T-helper 2 cell (primary cell): ENCODE measurements at places on chromosomes 11 and 22.

GRCh38 chr22:36211237-36211861, 9.7 kb upstream of the APOL4 start:
- no peak for DNase-seq

- peak; percentile 65 for DNase-seq
Measured at GRCh38 chr11:95157824-95158223, 68.2 kb downstream of the ENDOD1 start.

GRCh38 chr11:128195057-128195751, 392.2 kb downstream of the ETS1 start:
- peak; percentile 68 for DNase-seq

DNA sequence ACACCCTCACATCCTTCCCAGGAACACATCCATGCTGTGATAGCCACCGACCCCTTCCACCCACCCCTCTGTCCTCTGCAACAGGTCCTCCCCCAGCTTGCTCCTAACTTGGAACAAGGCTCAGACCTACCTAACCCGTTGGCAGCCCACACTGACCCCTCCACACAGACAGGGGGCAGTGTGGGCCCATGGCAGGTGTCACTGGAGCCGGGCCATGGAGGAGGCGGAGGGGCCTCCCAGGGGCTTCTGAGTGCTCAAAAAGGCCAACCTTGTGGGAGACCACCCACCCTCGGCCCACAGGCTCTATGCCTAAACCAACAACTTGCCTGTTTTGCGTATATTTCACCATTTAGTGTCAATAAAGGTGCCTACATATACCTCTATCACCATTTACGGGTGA, 57.0 kb downstream of the CERK start:
- DNase-seq, result no peak

GRCh38 chr11:115942011-115942410, 437.8 kb upstream of the CADM1 start:
- DNase-seq, result no peak

DNA sequence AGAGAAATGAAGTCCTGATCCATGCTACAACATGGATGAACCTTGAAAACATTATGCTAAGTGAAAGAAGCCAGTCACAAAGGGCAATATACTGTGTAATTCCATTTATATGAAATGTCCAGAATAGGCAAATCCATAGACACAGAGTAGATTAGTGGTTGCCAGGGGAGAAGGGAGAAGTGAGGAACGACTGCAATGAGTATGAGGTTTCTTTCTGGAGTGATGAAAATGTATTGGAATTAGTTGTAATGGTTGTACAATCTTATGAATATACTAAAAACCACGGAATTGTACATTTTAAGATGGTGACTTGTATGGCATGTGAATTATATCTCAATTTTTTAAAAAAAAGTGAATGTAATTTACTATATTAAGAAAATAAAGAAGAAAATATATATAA, 83.1 kb upstream of the GDPD4 start:
- DNase-seq, result no peak

DNA sequence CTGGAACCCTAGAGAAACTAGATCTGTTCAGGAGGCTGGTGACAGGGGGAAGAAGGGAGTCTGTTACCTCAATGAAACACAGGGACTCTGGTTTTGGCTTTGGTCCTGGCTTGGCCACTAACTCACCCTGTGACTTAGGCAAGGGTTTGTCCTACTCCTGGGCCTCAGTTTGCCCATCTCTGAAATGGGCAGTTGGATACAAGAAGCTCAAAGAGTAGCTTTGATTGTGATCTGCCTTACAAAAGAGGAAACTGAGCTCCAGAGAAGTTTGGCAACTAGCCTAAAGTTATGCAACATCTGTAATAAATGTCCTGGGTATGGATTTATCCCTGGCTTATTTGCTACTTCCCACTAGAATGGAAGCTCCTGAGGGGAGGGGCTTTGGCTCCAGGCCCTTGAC, 24.0 kb upstream of the LMO1 start:
- DNase-seq, result no peak

- DNase-seq, result no peak
Measured at GRCh38 chr11:126636911-126637794, 281.7 kb downstream of the ST3GAL4 start.

DNA sequence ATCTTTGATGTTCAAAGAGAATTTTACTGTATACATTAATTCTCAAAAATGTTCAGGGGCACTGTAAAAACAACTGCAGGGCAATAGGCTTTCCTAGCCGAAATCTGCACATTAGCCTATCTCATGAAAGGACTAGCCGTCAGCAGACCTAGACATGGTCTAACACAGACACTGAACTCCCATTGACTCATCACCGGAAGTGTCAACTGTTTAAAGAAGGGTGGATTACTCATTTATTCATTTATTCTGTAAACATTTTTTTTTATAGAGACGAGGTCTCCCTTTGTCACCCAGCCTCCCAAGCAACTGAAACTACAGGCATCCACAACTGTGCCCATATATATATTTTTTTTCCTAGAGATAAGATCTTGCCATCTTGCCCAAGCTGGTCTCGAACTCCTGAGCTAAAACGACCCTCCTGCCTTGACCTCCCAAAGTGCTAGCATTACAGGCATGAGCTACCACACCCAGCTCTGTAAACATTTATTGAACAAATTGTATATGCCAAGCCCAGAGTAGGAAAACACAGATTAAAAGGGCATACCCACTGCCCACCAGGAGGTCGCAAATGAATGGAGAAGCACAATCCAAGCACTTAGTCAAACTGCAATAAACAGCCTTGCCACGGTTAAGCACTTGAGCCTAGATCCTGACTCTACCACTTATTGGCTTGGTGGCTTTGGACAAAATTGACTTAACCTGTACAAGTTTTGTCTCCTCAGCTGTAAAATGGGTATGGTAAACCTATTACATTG, 26.6 kb downstream of the RAB30 start:
- no peak for DNase-seq

- no peak for DNase-seq
Measured at GRCh38 chr11:72224564-72225410, at the start of gene INPPL1. INPPL1 (plus strand) TSS chr11:72224767; CDS start chr11:72224985, 218 bp downstream.

- no peak for DNase-seq
Measured at GRCh38 chr11:125256541-125257189, 92.1 kb downstream of the PKNOX2 start.

GRCh38 chr11:17066691-17067090, 10.8 kb downstream of the RPS13 start:
- no peak for DNase-seq

- no peak for DNase-seq
Measured at GRCh38 chr11:103659206-103659618, 377.2 kb upstream of the DDI1 start.

GRCh38 chr22:48574776-48575617, 1252.7 kb downstream of the BRD1 start:
- DNase-seq, result no peak

DNA sequence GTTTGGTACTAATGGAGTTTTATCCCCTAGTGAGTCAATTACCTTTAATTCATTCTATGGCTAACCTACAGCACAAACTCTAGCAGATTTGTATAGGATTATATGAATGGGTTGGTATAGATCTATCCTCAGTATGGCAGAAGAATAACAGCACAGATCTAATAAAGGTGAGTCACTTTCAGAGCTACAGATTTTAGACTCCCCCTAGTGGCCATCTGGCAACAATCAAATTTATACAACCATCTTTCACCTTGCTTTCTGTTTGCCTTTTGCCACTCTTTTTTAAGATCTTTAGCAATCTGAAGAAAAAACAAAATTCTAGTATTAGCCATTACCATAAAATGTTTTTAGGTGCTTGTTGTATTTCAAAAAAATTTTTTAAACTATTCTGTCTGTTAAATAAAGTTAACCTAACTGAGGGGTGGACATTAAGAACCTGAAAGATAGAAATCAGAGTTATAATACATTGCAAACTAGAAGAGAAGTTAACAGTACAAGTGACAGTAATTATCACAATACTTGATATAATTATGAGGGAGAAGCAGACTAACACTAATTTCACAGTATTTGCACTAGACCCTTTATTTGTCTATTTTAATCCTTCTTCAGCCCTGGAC, 25.8 kb downstream of the DDIAS start:
- peak; percentile 80 for DNase-seq

GRCh38 chr22:31977141-31977841, 33.0 kb downstream of the YWHAH start:
- peak; percentile 71 for DNase-seq

DNA sequence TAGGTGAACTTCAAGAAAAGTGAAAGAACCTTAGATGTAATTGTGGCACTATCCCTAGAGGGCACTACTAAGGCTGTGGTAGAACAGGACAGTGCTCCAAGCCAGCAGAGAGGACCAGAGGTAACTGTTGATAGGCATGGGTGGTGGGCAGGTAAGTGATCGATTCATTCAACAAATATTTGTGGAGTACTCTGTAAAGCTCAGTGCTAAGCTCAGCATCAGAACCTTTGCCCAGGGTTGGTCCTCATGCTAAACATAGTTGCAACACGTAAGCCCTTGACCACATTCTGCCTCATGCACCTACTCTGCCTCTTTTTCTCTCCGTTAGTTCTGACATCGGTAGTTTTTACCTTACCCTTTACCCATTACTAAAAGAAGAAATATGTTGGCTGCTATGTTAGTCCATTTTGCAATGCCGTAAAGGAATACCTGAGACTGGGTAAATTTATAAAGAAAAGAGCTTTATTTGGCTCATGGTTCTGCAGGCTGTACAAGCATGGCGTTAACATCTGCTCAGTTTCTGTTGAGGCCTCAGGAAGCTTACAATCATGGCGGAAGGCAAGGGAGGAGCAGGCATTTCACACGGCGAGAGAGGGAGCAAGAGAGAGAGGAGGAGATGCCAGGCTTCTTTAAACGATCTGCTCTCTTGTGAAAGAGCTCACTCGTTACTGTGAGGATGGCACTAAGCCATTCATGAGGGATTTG, 18.4 kb upstream of the NNMT start:
- no peak for DNase-seq

- no peak for DNase-seq
Measured at GRCh38 chr11:2825889-2826678, 59.5 kb downstream of the CDKN1C start.

GRCh38 chr11:44831605-44832394, 105.0 kb downstream of the TSPAN18 start:
- no peak for DNase-seq
